ENCODE measurements at places on chromosomes 6 and 20.

DNA sequence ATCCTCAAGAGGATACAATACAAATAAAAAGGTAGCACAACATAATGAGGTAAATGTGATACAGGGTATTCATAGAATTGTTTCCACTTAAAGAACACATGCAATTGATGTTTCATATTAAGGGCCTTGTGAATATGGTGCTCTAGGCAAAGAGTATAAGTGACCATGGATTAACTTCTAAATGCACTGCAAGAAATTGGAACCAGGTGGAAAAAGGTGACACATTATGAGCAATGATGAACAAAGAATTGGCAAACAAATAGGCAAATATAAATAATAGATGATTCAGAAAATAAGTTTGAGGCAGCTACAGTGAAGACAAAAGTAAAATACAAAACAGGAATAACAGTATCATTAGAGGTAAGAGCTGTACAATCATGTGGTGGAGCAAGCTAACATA lies 192.0 kb downstream of the GRIK2 start:
- no peak for DNase-seq

- DNase-seq, result peak; percentile 99
Measured at GRCh38 chr20:45812157-45813005, at the start of gene UBE2C. UBE2C (plus strand) TSS chr20:45812644; CDS start chr20:45812696, 52 bp downstream.

GRCh38 chr6:15608396-15608795 lies 54.4 kb downstream of the DTNBP1 start:
- no peak for DNase-seq

DNA sequence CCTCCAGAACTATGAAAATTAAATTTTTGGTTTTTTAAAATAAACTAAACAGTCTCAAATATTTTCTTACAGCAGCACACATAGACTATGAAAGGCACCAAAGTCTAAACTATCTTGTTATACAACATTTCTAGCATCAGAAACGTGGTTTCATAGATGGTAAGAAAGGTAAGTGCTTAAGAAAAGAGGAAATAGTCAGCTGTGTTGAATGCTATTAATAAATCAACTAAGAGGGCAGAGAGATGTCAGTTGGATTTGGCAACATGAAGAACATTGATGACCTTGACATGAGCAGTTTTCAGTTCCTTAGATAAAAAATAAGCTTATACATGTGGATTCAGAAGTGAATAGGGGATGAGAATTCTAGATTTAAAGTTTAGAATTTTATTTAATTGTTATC lies 113.6 kb downstream of the RFX6 start:
- no peak for DNase-seq

GRCh38 chr20:46174469-46175126 lies 56.5 kb downstream of the CD40 start:
- no peak for DNase-seq

- no peak for DNase-seq
Measured at GRCh38 chr20:20549704-20550103, 162.7 kb downstream of the RALGAPA2 start.

- peak; percentile 11 for DNase-seq
Measured at GRCh38 chr6:135286962-135287538, 105.9 kb downstream of the MYB start.

GRCh38 chr6:153210083-153210482 lies 79.0 kb upstream of the RGS17 start:
- DNase-seq, result no peak

- DNase-seq, result no peak
Measured at GRCh38 chr6:117619178-117619577, 16.9 kb upstream of the GOPC start.

GRCh38 chr6:164439331-164439730 lies 870.1 kb downstream of the C6orf118 start:
- no peak for DNase-seq

DNA sequence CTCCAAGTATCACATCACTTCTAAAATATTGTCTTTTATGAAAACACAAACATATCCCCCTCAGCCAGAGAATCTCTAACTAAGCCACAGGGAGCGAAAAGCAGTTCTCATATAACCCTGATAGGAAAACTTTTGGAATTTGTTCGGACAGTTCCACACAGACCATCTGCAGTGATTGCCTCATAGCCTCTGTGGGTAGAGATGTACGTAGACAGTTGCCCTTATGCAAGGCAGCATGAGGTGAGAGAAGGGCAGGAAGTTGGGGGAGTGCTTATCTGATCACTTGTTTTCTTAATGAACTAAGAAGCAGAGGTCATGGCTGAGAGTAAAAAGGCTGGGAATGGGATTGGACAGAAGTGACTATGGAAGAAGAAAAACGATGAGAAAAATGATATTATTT lies 39.6 kb downstream of the SLC23A2 start:
- DNase-seq, result no peak

- no peak for DNase-seq
Measured at GRCh38 chr6:46638650-46639049, 14.0 kb downstream of the CYP39A1 start.

GRCh38 chr6:148967011-148967520 lies 220.2 kb downstream of the UST start:
- no peak for DNase-seq

DNA sequence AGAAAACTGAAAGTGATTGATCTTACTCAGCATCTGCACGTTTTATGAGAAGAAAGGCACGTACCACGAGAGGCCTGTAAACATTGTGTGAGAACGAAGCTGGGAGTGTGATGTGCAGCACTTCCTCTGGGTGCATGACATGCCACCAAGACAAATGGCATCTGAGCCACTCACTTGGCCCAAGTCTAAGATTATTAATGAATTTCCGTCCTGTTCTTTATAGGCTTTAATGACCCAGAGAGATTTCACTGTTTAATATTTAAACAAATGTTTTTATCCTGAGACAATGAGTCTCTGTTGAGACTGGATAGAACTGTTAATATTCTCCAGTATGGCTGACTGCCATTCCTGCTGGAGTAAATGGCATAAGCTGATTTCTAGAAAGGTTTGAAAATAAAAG lies 172.6 kb upstream of the PHACTR1 start:
- no peak for DNase-seq

- no peak for DNase-seq
Measured at GRCh38 chr6:12384357-12384912, 94.3 kb downstream of the EDN1 start.

DNA sequence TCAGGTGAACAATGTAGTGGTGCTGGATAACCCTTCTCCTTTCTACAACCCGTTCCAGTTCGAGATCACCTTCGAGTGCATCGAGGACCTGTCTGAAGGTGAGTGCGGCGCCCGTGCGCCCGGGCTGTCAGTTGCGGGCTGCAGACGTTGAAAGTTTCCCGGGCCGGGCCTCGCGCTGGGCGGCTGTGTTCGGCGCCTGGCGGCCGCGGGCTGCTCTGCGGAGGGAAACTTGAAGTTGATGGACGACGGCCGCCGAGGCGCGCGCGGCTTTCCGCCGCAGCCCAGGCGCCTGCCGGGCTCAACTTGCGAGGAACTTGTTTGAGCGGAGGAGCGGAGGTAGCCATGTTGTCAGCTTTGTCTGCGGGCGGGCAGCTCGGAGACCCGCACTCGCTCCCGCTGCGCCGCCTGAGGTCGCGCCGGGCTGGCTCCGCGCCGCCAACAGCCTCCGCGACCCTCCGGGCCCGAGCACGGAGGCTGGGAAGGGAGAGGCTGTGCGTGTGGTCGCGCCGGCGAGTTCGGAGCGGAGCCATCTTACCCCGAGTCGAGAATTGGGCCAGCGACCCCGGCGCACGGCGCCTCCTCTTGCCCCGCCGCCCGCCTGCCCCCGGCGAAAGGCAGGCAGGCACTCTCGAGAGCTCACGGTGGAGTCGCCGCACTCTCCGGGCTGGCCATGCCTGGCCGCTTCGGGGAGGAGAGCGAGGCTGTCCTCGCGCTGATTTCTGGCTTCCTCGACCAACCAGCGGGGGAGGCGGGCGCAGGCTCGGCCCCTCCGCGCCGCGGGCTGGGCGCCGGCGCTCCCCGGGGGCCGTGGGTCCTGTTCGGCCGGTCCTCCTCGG lies 691 bp downstream of the ASF1A start:
- DNase-seq, result peak; percentile 36

DNA sequence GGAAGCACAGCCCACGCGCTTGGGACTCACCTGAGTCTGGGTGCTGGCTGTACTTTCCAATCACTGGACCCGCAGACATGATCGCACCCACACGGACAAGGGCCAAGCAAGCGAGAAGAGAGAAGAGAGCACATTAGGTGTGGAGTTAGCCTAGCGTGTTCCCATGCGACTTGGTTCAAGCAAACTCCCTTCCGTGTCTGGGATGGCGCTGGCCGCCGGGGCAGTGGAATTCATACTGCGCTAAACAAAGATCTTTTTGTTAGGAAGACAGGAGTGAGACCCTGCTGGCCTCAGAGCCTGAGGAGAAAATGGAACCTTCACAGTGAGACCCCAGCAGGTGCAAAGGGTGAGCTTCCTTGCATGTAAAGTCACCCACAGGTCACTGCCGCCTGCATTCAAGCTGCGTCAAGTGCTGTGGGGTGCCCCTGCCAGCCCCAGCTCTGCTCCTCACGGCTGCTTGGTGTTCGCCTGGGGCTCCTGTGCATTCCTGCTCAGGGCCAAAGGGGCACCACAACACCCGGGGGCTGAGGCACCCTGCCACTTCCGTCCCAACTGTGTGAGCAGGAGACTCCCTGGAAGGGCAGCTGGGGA lies 26.4 kb downstream of the PSMG4 start:
- peak; percentile 64 for DNase-seq

DNA sequence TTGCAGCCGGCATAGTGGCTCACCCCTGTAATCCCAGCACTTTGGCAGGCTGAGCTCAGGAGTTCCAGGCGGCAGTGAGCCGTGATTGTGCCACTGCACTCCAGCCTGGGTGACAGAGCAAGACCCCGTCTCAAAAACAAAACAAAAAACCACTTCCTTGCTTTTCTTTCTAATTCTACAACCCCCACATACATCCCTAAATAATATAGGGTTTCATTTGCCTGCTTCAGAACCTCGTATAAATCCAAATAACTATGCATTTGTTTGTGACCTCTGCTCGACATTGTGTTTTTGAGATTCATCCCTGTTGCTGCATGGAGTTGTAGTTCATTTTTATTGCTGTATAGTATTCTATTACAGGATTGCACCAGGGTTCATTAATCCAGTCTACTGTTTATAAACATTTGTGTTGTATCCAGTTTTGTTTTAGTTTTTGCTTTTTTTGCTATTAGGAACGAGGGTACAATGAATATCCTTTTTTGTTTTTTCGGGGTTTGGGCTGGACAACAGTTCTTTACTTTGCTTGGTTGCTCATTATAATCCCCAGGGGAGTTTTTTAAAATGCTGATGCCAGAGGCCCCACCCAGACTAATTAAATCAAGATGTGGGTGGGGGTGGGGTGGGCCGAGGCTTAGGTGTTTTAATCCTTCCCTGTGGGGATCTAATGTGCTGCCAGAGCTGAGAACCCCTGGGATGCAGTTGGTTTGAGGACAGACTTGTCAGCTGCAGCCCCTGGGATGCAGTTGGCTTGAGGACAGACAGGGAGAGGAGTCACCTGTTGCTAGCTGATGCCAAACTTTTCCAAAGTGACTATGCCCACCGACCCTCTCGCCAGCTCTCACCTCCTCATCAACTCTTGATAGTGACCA lies 2.4 kb upstream of the SNAI1 start:
- no peak for DNase-seq

GRCh38 chr20:22536956-22537756 lies 47.2 kb downstream of the FOXA2 start:
- no peak for DNase-seq

GRCh38 chr6:136613477-136613876 lies 63.3 kb upstream of the MAP7 start:
- DNase-seq, result no peak

DNA sequence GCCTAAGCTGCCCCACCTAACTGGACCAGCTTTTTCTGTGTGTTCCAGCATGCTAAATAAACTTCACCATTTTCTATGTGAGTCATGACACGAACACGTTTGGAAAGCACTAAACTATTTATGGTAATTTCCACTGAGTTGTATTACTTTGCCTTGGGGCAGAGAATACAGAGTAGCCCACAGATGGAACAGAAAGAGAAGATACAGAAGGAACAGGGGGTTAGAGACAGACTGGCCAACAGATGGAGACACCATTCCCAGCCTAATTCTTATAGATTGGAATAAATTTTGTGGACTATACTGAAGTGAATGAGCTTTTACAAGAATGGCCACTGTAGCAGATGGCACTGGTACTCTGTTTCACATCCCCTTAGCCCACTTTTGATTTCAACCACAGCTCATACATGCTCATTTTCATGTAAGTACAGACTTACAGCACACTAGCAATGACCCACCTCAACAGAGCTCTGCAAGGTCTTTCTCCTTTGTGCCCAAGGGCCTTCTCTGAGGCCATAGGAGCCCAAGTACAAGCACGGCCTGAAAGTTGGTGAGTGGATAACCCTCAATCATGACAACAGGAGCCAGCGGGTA lies 13.1 kb upstream of the NT5DC1 start:
- DNase-seq, result no peak

GRCh38 chr6:8983202-8983688 lies 547.9 kb upstream of the SLC35B3 start:
- peak; percentile 53 for DNase-seq

GRCh38 chr20:62885046-62885895 lies 23.6 kb upstream of the TCFL5 start:
- no peak for DNase-seq

GRCh38 chr20:6238421-6238820 lies 115.6 kb upstream of the FERMT1 start:
- DNase-seq, result no peak

- no peak for DNase-seq
Measured at GRCh38 chr6:24273096-24273870, 84.6 kb downstream of the DCDC2 start.

- DNase-seq, result no peak
Measured at GRCh38 chr20:49349694-49350252, 71.9 kb upstream of the ZNFX1 start.

DNA sequence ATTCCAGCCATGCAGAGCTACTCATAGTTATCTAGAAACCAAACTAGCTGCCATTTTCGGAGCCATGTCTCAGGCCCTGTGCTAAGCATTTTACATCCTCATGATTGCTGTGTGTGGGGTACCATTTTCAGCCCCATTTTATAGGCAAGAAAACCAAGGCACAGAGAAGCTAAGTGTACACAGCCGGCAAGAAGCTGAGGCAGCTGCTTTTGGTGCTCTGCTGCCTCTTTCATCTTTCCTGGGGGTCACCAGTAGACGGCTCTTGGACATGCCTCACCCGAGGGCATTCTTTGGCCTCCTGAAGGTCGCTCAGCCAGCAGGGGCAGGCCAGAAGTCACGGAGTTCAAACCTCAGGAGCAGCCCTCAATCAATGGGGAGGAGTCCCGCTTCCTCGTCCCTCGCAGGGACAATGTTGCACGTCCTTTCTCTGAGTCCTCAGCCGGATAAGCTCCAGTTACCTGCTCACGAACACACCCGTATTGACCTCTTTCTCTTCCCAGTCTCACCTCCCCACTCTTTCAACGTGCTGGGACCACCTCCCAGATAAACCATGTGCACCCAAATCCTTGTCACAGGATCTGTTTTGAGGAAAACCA lies 82.6 kb upstream of the BLCAP start:
- no peak for DNase-seq

Measured in pons (tissue), 1 donor.